Endothelial cell of umbilical vein (primary cell): ENCODE measurements at places on chromosomes 1 and 21. TPM values are rescaled to one million over a fixed set of nuclear protein-coding genes. Genes with fewer than 3 reads are reported as not detected.

GRCh38 chr1:65214340-65215027 lies 66.5 kb downstream of the AK4 start:
- H3K27ac ChIP-seq: no peak overlapping the region
- no peak for DNase-seq

DNA sequence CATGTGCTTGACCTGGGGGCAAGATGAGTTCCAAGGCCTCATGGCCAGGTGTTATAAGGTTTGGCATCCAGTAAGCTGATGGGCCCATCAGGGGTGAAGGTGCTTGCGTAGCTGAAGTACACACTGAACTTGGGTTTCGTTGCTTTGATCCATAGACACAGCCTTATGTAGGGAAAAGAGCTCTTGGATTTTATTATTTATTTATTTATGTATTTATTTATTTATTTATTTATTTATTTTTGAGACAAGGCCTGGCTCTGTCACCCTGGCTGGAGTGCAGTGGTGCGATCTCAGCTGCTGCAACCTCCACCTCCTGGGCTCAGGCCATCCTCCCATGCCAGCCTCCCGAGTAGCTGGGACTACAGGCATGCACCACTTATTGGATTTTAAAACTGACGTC lies 63.2 kb downstream of the FOXD2 start:
- H3K4me1 ChIP-seq: no peaks in the 10 kb centered on the region
- no peaks in the 10 kb centered on the region for H3K36me3 ChIP-seq
- DNase-seq: no peak
- H3K27ac ChIP-seq: no peak overlapping the region
- H3K27me3 ChIP-seq: no peaks in the 10 kb centered on the region

GRCh38 chr1:35644204-35644603 lies 2.9 kb upstream of the PSMB2 start:
- H3K4me1 ChIP-seq: peaks cover 6% of the 10 kb centered on the region
- H3K27ac ChIP-seq: no peak overlapping the region
- peaks cover 26% of the 10 kb centered on the region for H3K27me3 ChIP-seq
- H3K4me3 ChIP-seq: no peak overlapping the region

DNA sequence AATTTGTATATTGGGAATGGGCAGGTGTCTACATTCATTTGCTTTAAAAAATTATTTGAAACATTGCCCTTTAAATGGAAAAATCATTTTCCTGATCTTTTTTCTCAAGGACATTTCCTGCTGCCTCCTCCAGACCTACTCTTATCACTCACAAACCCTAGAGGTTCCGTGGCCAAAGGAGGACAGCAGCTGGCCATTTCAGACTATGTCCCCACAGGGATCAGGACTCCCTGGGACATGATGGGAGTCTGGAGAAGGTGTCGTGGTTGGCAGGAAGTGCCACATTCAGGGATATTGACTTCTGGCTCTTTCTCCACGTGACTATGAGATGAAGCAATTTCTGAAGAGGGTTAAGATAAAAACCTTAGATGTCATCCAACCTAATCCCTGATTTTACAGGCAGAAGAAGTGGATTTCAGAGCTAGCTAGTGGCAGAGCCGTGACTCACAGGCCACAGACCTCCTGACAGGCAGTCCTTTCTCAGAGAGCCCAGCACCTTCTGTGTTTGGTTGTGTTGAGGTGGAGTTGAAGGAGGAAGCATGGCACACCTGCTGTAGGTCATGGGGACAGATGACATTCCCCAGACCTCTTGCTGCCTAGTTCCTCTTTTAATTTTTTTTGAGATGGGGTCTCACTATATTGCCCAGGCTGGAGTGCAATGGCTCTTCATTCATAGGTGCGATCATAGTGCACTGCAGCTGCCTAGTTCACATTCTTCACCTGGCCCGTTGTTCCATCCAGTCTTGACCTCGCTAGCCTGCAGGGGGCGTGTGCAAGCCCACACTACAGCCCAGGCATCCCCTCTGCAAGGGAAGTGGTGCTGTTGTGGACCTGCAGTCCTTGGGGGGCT lies 25.5 kb upstream of the IL10 start:
- no peaks in the 10 kb centered on the region for H3K36me3 ChIP-seq
- DNase-seq: no peak
- H3K4me3 ChIP-seq: no peak overlapping the region
- no peak overlapping the region for H3K27ac ChIP-seq

- H3K27ac ChIP-seq: no peak overlapping the region
- DNase-seq: no peak
- no peaks in the 10 kb centered on the region for H3K36me3 ChIP-seq
- no peaks in the 10 kb centered on the region for H3K4me1 ChIP-seq
These were observed 406.1 kb downstream of the RPS6KC1 start for GRCh38 chr1:213457186-213457585.

Gene C4BPA
- not detected in 2 replicates for polyA plus RNA-seq

DNA sequence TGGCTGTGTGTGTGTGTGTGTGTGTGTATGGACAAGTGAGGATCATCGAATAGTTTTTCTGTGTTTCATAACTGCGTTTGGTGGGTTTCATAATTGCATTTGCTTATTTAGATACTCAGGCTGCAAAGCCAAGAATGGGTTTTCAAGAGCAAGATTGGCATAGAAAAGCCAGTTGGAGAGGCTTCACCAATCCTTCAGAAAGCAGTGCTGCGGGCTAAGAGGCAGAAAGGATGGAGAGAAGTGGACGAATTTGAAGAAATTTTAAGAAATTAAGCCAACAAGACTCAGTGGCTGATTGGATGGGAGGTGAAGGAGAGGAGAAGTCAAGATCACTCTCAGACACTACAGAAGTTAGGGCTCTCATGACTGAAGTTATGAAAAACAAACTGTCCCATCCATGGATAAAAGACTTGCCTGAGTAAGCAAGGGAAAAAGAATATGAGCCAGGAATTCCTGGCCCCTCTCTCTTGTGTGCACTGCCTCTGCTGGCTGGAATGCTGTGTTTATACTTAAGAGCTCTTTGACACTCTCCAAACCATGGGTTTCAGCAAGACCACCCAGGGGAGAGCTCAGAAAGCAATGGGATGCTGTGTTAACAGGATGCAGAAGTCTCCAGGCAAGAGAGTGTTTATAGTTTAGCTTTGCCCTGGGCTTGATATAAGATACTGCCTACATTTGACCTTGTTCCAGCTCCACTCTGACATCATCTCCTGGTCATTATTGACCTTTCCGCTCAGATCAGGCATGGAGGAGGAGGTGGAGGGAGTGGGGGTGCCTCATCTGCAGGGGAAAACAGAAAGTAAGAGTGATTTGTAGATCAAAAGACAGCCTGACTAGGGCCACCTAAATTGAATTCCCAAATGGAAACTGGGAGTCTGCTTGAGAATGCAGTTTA lies 232.0 kb upstream of the PLXNA2 start:
- no peaks in the 10 kb centered on the region for H3K36me3 ChIP-seq
- peak; percentile 45 for DNase-seq

DNA sequence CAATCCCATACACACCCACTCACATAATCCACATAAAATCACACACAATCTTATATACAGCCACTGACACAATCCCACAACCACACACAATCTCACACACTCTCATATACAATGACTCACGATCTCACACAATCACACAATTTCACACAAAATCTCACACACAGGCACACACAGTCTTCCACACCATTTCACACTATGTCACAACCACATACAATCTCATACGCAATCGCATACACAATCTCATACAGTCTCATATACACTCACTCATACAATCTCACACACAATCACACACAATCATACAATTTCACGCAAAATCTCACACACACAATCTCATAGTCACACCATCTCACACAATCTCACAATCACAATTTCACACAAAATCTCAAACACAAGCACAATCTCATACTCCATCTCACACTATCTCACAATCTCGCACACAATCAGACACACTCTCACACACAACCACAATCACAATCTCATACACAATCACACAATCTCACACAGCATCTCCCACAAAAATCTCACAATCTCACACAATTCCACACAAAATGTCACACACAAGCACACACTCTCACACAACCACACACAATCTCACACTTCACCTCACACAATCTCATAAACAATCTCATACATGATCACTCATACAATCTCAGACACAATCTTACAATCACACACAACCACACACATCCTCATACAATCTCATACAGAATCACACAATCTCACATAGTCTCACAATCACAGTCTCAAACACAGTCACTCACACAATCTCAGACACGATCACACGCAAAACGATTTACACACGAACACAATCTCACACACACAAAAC lies 18.5 kb downstream of the CASZ1 start:
- DNase-seq: no peak
- no peak overlapping the region for H3K27ac ChIP-seq
- H3K36me3 ChIP-seq: no peaks in the 10 kb centered on the region

GRCh38 chr1:2447276-2448097 lies 28.6 kb upstream of the PLCH2 start:
- H3K4me1 ChIP-seq: peaks cover 22% of the 10 kb centered on the region
- no peaks in the 10 kb centered on the region for H3K36me3 ChIP-seq
- no peak for DNase-seq
- no peak overlapping the region for H3K27ac ChIP-seq

DNA sequence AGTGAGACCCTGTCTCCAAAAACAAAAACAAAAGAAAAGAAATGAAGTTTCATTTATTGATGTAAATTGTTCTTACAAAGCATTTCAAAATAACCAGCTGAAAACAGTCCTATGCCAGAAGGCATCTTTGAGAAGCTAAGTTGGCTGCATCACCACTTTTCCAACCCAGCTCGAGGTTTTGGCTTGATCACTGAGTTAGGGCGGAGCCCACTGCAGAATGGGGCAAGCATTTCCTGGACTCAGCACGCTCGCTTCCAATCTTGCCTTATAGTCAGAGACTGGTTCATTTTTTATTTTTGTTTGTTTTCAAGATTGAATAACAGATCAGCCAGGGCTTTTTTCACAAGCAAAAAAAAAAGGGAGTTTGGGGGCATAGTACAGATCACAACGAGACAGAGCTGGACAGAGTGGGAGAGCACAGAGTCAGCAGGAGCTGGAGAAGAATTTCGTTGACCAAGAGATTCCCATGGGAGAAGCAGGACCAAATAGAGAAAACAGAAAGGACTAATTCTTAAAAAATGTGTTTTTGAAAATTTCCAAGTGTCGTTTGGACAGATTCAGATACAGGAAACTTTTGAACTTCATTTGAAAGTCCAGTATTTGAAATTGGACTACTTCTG lies 23.5 kb upstream of the COL6A1 start:
- H3K4me1 ChIP-seq: no peaks in the 10 kb centered on the region
- H3K27me3 ChIP-seq: peaks cover 8% of the 10 kb centered on the region
- no peak for DNase-seq

DNA sequence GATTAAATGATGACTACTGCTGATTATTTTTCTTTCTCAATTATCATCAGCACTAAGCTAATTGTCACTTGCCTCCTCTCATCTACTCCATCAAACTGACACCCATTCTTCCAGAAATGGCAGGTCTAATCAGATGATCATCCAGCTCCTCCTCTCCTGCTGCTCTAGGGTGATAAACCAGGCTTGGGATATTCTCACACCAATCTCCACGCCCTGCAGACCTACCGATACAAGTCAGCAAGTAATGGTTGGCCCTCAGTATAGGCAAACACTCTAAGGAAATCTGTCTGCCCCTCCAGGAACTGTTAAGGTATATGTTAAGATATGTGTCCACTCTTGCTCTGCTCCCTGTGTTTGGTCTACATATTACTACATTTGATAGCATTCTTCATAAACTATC lies 36.3 kb upstream of the C1orf21 start:
- H3K27ac ChIP-seq: no peak overlapping the region
- no peak overlapping the region for H3K4me3 ChIP-seq
- DNase-seq: no peak
- H3K27me3 ChIP-seq: peaks cover 7% of the 10 kb centered on the region
- H3K4me1 ChIP-seq: no peaks in the 10 kb centered on the region

DNA sequence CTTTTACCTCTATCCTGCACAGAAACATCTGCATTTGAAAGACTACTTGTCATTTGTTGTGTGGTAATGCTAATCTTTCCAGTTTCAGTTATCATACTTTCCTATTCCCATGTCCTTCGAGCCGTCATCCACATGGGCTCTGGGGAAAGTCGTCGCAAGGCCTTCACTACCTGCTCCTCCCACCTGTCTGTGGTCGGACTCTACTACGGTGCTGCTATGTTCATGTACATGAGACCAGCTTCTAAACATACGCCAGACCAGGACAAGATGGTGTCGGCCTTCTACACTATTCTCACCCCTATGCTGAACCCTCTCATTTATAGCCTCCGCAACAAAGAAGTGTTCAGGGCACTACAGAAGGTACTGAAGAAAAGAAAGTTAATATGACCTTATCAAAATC lies 8.3 kb downstream of the OR2M4 start:
- no peak for DNase-seq
- no peak overlapping the region for H3K27ac ChIP-seq

- H3K4me1 ChIP-seq: peaks cover 15% of the 10 kb centered on the region
- peak overlapping the region; percentile 89 for H3K4me3 ChIP-seq
- H3K36me3 ChIP-seq: peaks cover 6% of the 10 kb centered on the region
- H3K27ac ChIP-seq: peak overlapping the region; percentile 68
- DNase-seq: no peak
These were observed 612 bp downstream of the PSMA5 start for GRCh38 chr1:109425391-109426280.

DNA sequence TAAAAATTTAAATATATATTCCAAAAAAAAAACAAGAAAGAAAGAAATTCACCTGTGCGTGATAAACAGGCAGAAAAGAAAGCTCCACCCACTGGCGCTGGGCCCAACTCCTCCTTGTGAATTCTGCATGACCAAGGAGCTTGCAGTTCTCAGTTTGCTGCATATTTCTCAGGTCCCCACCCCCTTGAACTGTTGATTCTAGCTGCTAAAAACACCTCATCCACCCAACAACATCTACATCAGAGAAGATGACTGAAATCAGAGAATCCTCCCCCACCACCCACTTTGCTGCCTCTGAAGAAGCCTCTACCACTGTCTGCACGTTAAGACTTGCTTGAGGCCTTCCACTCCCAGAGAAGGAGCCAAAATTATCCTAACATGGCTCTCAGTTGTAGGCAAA lies 104.8 kb downstream of the RGS2 start:
- H3K4me3 ChIP-seq: no peak overlapping the region
- H3K27ac ChIP-seq: no peak overlapping the region
- no peaks in the 10 kb centered on the region for H3K27me3 ChIP-seq
- no peaks in the 10 kb centered on the region for H3K4me1 ChIP-seq
- H3K36me3 ChIP-seq: no peaks in the 10 kb centered on the region
- no peak for DNase-seq

Gene NECAP2
- polyA plus RNA-seq: 137 and 148 TPM in 2 replicates

- H3K4me1 ChIP-seq: peaks cover 12% of the 10 kb centered on the region
- H3K27me3 ChIP-seq: no peaks in the 10 kb centered on the region
These were observed 2.0 kb upstream of the C1orf174 start for GRCh38 chr1:3902111-3902511.

Gene UMODL1
- polyA plus RNA-seq: not detected in 2 replicates

DNA sequence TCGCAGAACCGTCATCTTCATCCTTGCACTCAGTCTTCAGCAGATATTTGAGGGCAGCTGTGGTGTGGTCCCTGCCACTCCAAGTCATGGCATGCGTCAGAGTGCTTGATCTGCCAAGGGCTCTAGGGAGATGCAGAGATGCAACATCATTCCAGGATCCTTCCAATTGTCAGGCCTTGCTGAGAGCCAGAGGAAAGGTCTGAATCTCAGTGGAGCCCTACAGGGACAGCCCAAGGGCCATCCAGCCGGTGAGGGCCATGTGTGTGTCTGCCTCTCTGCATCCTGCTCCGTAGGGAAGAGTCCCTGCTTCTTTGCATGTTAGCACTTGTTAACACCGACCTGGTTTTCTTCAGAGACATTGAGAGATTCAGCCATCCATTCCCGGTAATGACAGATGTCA lies 17.6 kb downstream of the MAPKAPK2 start:
- H3K27me3 ChIP-seq: no peaks in the 10 kb centered on the region
- H3K36me3 ChIP-seq: no peaks in the 10 kb centered on the region
- H3K4me1 ChIP-seq: no peaks in the 10 kb centered on the region
- H3K27ac ChIP-seq: no peak overlapping the region

Gene TUFT1
- polyA plus RNA-seq: 4.3 and 5.1 TPM in 2 replicates

- no peak for DNase-seq
- H3K36me3 ChIP-seq: no peaks in the 10 kb centered on the region
- H3K27me3 ChIP-seq: no peaks in the 10 kb centered on the region
- peaks cover 12% of the 10 kb centered on the region for H3K4me1 ChIP-seq
These were observed 99.1 kb upstream of the RGS4 start for GRCh38 chr1:162970021-162970420.
